ENCODE measurements at places on chromosomes 1 and 21.

- DNase-seq, result no peak
Measured at GRCh38 chr21:34501716-34502115, 10.3 kb downstream of the KCNE1 start.

DNA sequence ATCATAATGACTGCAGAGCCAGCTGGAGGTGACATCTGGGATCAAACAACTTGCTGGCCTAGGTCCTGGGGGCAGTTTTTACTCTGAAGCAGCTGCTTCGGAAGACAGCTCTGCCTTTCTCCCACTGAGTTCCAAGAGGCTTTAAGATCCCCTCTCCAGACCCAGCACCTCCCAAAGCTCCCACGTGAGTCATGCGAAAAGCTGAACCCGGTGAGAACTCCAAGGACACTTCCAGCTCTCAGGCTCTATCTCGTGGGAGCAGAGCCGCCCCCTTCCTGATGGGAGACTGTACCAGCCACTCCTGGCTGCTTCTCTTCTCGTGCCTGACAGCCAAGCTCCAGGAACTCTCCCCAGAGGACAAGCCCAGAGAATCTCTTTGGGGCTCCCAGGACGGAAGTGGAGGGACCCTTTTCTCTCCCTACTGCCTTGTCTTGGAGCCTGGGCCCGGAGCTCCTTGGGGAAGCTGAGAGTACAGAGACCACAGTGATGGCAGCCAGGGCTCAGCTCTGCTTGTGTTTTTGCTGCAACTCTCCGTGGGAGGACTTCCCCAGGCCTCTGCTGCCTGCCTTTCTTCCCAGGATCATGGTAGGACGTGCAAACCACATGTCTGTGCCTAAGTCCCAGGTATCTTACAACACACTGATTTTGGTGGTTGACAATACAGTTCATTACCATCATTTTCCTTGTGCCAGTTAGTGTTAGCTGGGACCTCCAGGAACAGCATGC is 40.6 kb downstream of the STUM start:
- DNase-seq, result no peak

DNA sequence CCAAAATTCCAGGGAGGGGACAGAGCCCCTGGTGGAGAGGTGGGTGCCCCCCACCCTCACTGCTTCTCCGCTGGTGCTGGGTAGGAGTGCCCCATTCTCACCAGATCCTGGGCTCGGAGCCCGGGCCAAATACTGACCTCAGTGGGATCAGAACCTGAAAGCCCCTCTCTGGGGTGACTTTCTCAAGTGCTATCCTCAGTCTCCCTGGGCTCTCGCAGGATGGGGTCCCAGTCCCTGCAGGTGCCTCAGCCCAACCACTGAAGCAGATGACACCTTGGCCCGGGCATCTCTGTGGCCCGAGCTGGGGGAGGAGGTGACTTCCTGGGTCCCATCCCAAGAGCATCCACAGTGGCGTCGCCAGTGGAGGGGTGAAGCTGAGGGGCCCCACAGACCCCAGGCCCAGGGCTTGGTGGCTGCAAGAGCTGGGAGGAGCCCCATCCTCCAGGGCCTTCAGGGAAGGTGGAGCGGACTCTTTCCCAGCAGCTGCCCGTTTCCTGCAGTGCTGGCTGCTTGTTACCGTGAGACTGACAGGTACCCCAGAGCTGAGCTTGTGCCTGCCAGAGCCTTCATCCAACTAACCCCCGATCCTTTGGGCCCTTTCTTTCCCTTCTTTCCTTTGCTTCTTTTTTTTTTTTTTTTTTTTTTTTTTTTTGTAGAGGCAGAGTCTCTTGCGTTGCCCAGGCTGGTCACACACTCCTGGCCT is 3.9 kb upstream of the FNDC10 start:
- DNase-seq, result no peak

DNA sequence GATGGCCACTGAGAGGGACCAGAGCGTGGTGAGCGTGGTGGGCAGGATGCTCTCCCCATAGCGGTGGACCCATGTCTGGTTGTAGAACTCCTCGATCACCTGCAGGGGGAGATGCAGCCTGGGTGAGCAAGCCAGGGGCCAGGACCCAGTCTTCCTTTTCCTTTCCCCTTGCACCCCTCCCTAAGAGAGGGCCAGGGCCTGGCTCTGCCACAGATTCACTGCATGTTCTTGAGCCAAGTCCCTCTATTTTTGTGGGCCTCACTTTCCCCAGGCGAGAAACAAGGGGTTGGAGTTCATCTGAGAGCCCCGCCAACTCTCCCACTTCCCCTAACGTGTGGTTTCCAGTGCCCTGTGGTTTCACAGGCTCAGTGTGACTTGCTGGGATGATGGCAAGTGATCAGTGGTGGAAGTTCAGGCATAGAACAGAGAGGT is 27.5 kb downstream of the SLC2A1 start:
- DNase-seq, result no peak

- no peak for DNase-seq
Measured at GRCh38 chr1:240823357-240823756, 211.4 kb upstream of the GREM2 start.

DNA sequence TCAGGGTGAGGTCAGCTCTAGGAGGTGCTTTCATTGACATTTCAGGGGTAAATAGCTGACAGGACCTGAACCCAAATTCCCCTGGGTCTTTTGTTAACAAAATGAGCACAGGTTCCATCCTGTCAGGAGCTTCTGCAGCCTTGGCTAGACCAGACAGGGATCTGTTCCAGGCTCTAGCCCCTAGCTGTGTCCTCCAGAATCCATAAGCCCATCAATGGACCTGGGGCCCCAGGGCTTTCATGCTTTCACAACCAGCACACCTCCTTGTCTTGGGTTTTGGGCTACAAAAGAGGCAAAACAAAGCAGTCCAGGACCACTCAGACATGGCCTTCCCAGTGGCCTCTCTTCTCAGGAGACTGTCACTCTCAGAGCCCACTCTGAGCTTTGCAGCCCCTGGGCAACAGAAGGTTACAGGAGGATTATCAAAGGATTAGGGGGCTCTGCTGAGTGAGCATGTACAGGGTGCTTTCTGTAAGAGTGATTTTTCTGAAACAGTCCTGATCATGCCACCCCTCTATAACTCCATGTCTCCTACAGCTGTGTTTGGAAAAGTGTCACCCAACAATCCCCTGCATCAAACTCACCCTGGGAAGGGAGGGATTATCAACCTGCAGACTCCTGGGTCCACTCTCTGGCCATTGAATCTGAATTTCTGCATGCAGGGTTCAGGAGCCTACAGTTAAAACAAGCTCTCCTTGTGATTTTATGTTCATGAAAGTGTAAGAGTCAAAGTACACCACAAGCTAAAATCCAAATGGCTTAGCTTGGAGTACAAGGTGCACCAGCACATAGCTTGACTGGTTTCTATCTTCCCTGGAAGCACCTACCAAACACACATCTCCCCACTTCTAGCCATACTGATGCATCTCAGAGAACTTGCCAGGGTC is 67.7 kb upstream of the GCLM start:
- DNase-seq, result no peak

DNA sequence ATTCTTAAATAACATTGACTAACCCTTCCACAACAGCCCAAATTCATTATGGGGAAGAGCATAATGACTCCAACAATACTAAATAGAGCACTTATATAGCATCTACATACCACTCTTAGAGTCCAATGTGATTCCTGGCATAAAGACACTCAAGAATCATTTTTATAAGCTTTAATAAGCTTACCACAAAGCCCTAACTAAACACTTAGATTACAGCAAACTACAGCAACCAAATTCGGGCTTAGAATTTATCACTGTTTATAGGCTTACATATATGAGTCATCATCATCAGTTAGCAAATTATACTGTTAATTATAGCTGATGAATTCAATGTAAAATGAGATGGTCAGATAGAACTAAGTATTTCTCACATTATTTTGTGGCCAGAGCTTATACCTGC is 7.3 kb downstream of the SCYL3 start:
- no peak for DNase-seq

Measured in stimulated activated CD8-positive, alpha-beta memory T cell treated with anti-CD3 and anti-CD28 coated beads, Interleukin-7, amount 100 ng/mL, for 1 hour (primary cell).